ENCODE measurements at places on chromosomes 11 and 22.

DNA sequence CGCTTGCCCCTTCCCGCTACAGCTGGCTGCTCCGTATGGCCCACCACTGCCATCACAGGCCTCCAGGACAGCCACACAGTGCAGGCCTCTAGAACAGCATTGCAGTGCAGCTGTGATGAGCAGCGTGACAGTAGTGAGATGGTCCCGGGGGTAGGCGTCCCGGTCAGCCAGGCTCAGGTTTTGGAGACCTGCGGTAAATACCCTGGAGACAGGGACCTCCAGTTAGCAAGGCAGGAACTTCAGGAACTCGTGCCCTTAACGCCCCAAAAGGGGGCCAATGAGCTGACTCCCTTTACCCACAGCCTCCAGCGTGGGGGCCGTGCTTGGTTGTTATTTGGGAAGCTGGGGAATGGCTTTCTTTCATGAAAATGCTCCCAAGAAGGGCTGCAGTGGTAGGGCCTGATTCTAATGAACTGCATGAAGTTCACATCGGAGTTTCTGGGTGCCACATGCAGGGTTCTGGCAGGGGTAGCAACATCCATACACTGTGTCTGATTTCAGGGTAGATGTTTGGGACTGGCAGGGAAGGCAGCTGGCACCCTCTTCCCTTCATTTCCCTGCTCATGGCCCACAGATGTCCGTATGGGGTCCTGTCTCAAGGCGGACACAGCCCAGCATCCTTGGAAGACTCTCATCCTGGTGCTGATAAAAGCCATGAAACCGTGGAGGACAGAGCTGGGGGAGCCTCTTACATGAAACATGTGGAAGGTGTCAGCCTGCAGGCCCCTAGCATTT is 440.5 kb downstream of the TBC1D22A start:
- no peak for DNase-seq

DNA sequence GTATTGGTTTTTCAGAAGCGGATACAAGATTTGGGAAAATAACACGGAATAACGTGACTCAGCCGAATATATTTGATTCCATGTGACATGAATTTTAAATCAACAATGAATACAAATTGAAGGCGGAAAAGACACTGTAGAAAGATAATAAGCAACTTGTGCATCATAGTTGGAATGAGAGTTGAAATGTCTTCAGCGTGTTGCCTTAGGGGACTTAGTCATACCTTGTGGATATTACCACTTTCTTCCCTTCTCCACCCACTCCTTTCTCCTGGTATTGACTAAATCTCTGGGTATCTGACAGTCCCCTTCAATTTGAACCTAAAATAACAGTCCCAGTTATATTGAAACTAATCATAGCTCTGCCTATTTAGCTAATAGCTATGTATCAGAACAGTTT is 2373.1 kb upstream of the RAG2 start:
- DNase-seq: no peak

DNA sequence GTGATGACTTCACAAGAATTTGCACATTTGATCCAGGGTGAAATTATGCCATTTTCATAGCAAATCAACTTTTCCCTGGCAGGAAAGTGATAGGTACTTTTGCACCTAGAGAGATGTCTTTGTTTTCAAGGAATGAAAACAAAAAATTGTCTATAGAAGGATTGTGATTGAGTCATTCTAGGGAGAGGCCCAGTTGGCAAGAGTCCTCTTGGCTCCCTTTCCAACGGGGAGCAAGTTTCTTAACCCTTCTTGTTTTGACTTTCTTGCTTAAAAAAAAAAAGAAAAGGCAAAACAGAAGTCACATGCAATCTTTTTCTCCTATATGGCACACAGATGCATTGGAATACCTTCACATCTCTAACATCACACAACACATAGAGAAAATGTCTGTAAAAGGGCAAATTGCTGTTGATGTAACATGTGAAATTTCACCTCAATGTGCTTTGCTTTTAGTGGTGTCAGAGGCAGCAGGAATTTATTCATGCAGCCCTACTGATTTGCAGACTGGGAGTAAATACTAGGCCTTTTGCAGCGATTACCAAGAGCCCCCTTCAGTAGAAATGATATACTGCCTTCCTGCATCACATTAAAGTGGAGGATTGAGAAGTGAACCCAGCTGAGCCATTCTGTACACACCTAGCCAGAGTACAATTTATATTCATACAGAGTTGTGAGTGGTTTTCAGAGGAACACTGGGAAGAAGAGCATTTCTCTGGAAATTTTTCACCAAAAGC is 290.7 kb upstream of the MPPED2 start:
- DNase-seq: peak; percentile 3

- no peak for DNase-seq
Measured at GRCh38 chr11:75051043-75051442, 45.6 kb downstream of the OR2AT4 start.

DNA sequence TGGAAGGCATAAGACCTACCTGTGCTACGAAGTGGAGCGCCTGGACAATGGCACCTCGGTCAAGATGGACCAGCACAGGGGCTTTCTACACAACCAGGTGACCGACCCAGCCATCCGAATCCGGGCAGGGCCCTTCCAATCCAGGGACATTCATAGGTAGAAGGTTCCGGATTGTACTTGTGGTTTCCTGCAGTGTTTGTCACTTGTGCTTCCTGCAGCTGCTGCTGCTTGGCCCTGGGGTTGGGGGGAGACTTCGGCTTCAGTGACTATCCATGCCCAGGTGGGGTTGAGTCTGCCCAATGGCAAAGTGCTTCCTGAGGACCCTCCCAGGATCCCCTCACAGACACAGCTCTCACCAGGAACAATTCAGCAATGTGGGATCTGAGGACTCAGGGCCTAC is 2.2 kb downstream of the APOBEC3A start:
- no peak for DNase-seq

DNA sequence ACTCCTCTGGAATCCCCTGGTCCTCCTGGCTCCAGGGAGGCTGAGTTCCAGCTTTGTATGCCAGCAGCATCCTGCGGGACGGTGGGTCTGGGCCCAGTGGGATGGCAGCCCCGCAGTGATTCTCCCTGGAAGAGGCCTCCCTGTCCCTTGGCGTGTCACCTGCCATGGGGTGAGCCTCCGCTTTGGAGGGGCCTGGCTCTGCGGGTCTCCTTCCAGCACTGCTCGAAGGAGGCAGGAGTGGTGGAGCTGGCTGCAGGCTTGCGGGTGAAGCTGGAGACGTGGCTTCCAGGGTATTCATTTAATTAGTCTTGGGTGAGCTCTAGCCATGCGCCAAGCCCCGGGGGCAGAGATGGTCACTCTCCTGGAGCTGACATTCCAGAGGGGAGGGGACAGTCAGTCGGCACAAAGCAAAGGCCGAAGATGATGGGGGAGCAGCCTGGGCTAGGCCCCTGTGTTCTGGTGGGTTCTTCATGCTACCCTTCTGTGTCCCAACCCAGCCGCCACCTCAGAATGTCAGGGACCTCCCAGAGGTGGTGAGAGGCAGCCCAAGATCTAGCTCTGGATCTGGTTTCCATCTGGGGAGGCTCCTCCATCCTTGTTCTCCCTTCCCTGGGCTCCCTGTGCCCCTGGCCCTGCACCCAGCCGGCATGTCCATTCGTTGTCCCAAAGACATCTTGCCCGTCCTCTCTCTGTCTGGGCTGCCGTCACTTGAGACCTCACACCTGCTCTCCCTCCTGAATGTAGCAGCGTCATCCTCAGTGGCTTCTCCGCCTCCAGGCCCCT is 1332.5 kb downstream of the BRD1 start:
- no peak for DNase-seq

GRCh38 chr11:68312117-68312779 is at the start of gene LRP5:
Gene LRP5 (plus strand): TSS chr11:68312591. CDS start chr11:68312715, 124 bp downstream.
- no peak for DNase-seq
